Stimulated activated CD8-positive, alpha-beta memory T cell treated with anti-CD3 and anti-CD28 coated beads, Interleukin-7, amount 100 ng/mL, for 24 hours (primary cell): ENCODE measurements at places on chromosomes 1 and 21.

DNA sequence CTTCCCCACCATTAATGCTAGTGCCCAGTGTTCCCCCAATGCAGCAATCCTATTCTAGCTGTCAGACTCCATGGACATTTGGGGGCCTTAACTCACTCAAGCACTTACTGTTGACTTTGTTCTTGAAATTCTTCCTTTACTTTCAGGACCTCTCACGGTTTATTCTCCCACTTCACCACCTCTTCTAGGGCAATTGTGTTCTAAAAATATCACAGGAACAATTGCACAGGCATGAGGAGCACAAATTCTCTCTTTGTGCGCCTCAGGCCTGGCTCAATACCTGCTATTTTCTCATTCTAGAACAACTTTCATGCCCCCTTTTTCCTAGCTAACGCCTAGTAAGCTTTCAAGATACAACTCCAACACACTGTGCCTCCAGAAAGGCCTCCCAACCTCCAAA lies 7.3 kb downstream of the MAB21L3 start:
- no peak for DNase-seq

- no peak for DNase-seq
These were observed 21.0 kb downstream of the DYNLT5 start for GRCh38 chr1:66773227-66773626.

DNA sequence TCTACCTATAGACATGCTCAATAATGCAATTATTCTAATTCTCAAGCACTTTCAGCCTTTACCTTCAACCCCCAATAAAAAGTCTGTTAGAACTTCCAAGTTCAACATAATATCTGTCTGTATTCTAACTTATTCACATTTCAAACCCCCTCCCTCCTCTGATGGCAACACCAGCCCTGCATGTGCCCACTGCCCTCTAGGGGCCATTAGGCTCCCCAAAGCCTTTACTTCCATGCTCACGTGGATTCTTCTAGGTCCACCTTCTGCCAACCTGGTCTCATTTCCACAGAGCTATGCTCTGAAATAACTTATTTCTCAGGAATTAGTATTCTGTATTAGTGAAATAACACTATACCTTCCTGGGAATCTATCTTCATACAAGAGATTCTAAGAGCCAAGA lies 22.2 kb upstream of the KPRP start:
- DNase-seq = no peak

DNA sequence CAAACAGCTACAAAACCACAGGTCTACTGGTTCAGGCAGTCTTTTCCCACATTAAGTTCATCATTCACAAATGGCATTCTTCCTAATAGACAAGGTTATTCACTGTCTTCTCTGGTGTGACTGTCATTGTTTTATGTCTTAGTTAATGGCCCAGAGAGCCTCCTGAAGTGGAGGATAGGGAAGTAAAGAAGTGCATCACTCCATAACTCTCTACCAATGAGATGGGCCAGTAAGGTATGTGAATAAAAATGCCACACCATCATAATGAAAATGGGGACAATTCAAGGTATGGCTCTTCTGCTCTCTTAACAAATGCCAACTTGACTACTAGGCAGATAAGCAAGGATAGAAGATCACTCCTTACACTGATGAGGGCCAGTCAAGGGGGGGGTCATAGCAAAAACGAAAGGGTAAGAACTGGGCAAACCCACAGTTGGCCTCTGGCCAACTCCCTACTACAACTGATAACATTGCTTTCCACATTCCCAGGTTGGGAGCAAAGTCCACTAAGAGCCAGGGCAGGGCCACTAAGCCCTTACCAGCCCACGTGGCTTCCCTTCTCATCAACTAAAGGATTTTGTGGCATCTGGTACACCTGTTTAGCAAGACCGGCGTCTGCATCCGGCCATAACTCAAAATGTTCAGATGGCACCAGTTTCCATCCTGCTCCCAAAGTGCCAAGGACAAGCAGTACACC lies 10.0 kb downstream of the PABPC4 start:
- DNase-seq = no peak

DNA sequence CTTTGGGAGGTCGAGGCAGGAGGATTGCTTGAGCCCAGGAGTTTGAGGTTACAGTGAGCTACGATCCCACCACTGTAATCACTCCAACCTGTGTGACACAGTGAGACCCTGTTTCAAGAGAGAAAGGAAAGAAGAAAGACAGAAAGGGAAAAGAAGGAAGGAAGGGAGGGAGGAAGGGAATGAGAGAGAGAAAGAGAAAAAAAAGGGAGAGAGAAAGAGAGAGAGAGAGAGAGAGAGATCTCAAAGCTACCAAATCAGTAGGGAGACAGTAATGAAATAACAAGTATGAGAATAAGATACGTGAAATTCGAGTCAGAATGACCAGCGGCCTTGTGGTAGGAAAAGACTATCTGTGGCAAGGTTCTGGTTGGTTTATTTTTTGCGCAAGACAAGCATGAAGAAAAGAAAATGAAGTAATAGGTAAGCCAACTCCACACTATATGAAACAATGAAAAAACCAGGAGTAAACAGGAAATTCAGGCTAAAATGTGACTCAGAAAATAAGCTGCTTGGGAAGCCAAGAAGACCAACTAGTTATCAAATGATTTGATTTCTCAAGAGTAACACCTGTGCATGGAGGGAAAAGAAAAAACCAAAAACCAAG lies 8.9 kb downstream of the MTF1 start:
- DNase-seq = no peak

GRCh38 chr1:59081795-59082194 lies 215.1 kb upstream of the FGGY start:
- DNase-seq = no peak

DNA sequence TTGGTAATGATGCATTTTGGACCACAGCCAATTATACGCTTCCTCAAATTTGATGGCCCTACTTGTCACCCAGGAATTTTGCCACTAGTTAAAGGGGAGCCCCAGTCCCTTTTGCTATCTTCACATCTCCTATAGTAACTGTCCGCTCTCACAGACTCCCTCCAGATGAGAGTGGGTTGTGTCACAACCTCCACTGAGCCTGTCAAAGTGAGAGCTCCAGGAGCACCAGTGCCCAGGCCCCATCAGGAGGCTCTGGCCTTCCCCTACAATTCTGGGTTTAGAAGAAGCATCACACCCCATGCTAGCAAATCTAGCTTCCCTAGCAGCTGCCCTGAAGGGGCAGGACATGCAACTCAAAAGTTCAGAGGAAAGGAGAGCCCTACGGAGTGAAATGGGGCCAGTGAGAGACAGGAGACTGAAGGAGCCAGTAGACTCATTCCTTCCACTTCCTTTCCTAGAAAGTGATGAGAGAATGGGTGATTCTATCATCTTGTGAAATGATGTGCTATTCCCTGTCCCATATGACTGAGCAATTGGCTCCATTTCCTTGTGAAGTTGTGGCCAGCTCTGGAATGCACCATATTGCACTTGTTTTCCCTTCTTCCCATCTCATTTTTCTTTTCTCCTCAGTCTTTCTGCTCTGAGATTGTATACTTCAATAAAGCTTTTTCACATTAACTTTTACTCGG lies 541.3 kb downstream of the DPYD start:
- DNase-seq = no peak

GRCh38 chr1:11214698-11215380 lies 25.7 kb downstream of the ANGPTL7 start:
- no peak for DNase-seq

DNA sequence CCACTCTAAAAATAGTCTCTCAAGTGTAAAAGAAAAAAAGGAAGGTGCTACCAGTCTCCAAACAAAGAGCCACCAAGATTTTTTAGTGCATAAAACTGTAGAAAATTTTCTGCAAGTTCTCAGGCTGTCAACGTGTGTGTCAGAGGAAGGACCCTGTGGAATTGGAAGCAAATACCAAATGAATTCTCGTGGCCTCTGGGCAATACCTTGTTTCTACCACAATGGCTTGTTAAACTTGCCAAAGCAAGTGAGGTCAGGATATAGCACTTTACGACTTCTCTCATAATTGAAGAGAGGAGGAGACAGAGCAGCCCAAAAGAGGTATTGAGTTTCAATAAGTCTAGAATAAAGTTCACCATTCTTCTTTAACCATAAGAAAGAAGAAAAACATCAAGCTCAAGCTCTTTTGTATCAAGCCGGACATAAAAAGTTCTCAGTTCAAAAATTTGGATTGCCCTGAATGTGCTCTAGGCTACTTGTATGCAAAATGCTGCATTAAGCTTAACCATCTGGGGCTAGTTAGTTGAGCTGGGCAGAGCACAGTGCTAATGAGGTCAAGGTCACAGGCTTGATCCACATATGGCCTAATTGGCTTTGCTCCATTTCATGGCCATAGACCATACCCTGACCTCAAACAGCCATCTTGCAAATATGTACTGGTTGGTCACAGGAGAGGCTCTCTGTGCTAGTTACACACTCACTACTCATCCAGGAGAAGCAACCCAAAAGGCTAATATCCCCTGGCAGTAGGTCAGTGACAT lies 60.5 kb downstream of the TBX15 start:
- no peak for DNase-seq

GRCh38 chr1:207268337-207268736 lies 53.1 kb upstream of the CD55 start:
- no peak for DNase-seq

DNA sequence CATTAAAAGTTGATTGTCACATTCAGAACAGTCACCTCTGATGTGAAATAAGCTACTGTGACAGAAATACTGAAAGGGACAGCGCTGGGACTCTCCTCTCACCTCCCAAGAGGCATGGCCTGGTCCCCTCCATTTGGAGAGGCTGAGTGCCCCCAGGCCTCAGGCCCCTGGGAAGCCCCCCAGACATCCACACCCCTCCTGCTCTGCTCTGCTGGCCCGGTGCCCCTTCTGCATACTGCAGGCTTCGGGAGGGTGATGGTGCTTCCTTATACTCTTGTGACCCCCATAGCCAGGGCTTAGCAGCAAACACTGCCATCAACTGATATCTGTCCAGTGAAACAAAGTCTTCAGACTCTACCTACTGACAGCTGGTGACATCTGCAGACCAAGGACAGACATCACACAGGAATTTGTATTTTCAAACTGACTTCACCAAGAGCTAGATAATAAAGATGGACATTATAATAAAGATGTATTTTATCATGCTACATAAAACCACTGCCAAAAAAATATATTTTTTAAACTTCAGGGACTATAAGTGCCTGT lies 36.9 kb downstream of the C2CD2 start:
- no peak for DNase-seq

- no peak for DNase-seq
These were observed 8.1 kb downstream of the PSRC1 start for GRCh38 chr1:109274533-109275476.

DNA sequence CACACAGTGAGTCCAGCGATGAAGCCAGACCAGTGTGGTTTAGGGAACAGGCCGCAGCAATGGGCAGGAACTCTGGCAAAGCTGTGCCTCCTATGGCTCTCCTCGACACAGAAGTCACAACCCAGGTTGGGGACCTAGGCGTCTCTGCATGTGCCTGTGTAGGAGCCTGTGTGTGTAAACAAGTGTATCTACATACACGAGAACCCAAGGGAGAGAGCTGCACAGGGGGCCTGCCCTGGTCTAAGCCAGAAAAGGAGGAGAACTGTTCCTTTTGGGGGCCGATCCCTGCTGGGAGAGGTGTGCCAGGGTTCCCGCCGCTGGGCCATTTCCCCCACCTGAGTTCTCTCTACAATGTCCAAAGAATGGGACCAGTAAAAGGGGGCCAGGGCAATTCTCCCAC lies 56.0 kb downstream of the CD247 start:
- no peak for DNase-seq

DNA sequence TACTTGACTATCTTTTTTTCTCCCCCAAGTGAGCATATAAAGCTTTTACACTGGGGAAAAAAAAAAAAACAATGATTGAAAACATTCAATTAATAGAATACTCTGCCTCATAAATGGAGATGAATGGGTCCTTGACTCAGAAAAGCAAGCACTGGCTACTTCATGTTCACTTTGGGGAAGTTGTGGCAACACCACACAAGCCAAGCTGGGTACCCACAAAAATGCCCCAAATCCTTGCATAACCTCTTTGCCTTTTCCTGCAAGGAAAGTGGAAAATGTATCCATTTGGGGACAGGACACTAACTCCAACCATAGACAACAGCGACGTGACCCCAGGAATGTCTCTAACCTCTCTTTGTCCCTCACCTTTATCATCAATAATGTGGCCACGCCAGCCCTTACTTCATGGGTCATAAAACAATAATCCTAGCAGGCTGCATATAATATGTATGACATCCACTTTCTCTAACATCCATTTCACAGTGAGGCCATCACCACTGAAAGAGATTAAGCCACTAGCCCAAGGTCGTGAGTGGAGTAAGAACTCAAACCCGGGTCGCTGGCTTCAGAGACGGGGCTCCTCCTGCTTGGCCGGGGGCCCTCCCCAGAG lies 2.3 kb downstream of the ECE1 start:
- no peak for DNase-seq

DNA sequence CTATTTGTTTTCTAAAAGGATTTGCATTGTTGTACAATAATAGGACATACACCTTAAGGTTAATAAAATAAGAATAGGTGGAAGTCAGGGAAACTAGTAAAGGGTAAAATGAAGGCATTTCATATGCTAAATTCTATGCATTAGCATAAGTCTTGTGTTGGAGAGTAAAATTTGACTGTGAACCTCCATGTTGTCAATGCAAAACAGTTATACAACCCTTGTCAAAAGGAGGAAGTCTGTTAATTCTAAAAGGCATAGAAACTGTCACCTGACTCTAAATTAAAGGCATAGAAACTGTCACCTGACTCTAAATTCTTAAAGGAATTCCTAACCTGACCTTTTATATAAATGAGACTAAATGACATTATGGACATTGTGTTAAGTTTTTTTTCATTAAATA lies 291.8 kb downstream of the OLFM3 start:
- DNase-seq = no peak

DNA sequence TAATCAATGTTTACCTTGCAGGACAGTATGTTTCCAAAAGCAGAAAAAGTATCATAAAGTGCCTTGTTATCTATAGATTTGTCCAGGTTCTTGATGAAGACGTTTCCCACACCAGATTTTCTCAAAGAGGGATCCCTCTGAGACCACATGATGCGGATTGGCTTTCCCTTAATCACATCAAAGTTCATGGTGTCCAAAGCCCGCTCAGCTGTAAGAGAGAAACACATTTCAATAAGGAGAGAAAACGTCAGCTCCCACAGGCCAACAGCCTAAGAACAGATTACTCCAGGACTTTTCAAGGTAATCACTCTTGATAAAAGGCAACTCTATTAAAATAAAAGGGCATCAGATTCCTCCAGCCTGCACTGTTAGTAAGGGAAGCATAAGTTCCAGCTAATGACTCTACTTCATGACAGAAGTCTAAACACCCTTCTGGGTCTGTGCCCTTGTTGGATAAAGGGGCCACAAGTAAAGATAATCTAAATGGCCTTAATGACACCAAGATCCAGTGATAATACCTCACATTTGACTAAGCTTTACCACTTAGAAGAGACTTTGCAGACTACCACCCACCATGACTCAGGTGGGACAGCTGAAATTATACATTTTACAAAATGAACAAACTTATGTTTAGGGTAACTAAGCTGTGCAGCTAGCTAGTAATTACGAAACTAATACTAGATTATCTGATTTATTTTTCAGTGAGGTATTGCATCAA lies 4.1 kb downstream of the PABPC4 start:
- DNase-seq = no peak

DNA sequence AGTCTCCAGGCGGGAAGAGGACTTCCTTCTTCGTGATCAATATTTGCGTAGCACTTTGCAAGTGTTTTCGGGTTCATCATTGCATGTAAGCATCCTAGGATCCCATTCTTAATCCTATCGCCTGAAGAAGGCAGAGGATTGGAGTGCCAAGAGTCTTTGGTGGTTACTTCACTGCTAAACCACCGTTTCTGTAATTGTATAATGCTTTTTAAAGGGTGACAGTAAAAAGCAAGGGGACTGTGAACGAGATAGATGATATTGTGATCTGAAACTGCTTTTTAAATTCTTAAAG lies 345 bp upstream of the ALDH9A1 start:
- DNase-seq = no peak
